Type B pancreatic cell (in vitro differentiated cells): ENCODE measurements at places on chromosomes 2 and 18.

DNA sequence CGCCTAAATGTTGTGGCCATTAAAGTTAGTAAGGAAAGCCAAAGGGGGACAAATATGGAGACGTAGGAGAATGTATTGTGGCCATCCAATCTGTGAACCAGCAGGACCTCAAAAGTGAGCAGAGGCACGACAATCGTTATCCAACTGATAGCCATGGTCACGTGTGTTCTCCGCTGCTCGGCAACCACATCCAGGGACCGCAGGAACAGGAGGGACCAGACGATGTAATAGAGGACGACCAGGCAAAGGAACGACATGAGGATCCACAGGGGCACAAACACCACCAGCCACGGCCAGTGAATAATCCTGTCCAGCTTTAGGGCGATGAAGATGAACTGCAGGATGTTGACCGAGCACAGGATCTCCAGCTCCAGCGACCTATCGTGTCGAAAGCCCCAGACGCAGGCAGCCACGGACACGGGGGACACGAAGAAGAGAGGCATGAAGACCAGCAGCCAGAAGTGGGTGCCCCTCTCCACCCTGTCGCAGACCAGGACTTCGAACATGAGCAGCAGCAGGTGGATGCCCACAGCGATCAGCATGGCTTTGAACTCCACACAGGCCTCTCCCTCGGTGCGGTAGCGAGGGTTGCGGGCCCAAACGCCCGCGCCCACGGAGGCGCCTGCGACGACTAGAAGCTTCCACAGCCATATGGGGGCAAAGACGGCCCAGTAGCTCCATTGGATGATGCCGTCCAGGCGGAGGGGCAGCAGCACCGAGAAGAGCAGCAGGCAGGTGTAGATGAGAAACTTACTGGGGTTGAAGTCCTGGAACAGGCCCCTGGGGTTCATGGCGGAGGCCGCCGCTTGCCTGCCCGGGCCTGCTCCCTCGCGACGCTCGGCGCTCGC is 790 bp downstream of the TMEM185B start:
- H3K27me3 ChIP-seq: peaks cover 7% of the 10 kb centered on the region
- H3K27ac ChIP-seq: peak overlapping the region; percentile 82
- peaks cover 39% of the 10 kb centered on the region for H3K36me3 ChIP-seq
- peak overlapping the region; percentile 86 for H3K4me3 ChIP-seq
- H3K4me1 ChIP-seq: peaks cover 15% of the 10 kb centered on the region

GRCh38 chr2:156673333-156673615 is 237.1 kb downstream of the GPD2 start:
- H3K27me3 ChIP-seq: no peaks in the 10 kb centered on the region
- no peak for DNase-seq
- H3K36me3 ChIP-seq: no peaks in the 10 kb centered on the region
- no peak overlapping the region for H3K27ac ChIP-seq
- H3K4me1 ChIP-seq: no peaks in the 10 kb centered on the region

- H3K4me3 ChIP-seq: no peak overlapping the region
- no peak for DNase-seq
- no peaks in the 10 kb centered on the region for H3K4me1 ChIP-seq
- H3K27me3 ChIP-seq: no peaks in the 10 kb centered on the region
Measured at GRCh38 chr2:128038411-128038810, 10.6 kb upstream of the SAP130 start.

DNA sequence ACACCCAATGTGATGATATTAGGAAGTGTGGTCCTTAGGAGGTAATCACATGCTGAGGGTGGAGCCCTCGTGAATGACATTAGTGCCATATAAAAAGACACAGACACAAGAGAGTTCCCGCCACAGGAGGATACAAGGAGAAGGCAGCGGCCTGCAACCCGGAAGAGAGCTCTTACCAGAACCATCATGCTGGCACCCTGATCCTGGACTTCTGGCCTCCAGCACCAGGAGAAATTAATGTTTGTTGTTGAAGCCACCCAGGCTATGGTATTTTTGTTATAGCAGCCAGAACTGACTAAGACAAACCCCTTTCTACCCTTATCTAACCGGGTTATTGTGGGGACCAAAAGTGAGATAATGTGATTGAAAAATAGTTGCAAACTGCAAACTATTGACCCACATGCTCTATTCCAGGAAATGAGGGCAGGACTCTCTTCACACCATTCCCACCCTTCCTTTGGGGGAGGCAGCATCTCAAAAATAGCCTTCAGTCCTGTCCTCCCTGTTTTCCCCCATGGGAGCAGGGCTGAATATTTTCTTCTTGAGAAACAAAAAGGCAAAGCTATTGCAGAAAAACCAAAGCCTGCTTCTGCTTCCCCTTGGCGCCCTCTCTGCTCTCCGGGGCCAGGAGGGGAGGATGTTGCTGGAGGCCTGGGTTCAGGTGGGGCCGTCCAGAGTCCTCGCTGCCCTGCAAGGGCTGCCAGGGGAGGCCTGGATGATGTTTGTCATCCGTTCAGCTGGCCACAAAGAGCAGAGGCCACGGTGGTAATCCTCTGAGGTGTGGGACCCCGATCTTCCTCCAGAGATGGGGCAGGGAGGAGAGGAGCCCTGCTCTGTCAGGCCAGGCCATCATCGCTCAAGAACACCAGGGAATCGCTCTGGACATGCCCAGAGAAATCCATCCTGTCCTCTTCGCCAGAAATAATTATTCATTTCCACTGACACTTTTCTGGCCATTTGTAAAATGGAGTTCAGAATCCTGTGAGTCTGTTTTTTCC is 73.8 kb upstream of the HAAO start:
- H3K36me3 ChIP-seq: peaks cover 7% of the 10 kb centered on the region
- H3K4me3 ChIP-seq: no peak overlapping the region
- H3K27me3 ChIP-seq: no peaks in the 10 kb centered on the region
- H3K4me1 ChIP-seq: no peaks in the 10 kb centered on the region

GRCh38 chr2:108825254-108825653 is 38.7 kb downstream of the CCDC138 start:
- H3K36me3 ChIP-seq: peaks cover 29% of the 10 kb centered on the region
- H3K4me3 ChIP-seq: no peak overlapping the region
- H3K27ac ChIP-seq: no peak overlapping the region
- no peak for DNase-seq

DNA sequence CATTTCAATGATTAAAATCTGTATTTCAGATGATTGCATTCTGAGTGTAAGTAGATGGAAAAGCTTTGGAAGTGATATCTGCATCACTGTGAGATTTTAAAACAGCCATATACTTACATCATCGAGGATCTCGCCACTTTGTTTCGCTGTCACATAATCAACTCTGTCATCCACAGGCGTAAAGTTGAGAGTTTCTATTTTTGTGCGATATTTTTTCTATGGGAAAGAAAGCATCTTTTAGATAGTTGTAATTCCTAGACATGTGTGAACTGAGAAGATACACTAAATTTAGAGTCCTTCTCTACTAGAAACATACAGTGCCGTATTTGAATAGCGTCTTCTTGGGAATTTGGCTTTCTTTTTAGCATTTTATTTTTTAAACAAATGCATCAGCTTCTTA is 158.8 kb downstream of the RIF1 start:
- H3K27ac ChIP-seq: no peak overlapping the region
- H3K36me3 ChIP-seq: no peaks in the 10 kb centered on the region
- H3K4me3 ChIP-seq: no peak overlapping the region

GRCh38 chr2:102056079-102056581 is 64.4 kb downstream of the IL1R2 start:
- no peak overlapping the region for H3K27ac ChIP-seq
- H3K4me3 ChIP-seq: no peak overlapping the region
- peaks cover 3% of the 10 kb centered on the region for H3K27me3 ChIP-seq

DNA sequence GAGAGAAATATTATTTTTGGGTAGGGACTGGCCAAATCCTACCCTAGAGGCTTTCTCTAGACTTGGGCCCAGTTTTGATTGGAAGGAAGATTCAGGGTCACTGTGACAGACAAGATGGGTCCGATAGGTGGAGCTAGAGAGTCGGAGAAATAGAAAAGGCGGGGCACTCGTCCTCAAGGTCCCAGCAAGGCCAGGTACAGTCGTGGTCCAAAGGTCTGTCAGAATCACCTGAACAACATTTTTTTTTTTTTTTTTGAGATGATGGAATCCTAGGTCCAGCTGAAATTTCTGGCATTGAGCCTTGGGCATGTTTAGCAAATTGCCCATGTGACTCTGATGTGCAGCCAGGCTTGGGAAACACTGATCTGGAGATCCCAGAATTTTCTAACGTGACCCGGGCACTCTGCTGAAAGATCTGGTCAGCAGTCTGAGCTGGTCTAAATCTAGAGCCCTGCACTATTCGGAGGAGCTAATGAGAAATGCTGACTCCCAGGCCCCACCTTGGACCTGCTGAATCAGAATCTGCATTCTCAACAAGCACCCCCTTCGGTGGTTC is 23.0 kb upstream of the NTSR2 start:
- H3K27ac ChIP-seq: no peak overlapping the region
- no peaks in the 10 kb centered on the region for H3K36me3 ChIP-seq
- DNase-seq: no peak
- H3K4me1 ChIP-seq: peaks cover 21% of the 10 kb centered on the region
- no peak overlapping the region for H3K4me3 ChIP-seq

DNA sequence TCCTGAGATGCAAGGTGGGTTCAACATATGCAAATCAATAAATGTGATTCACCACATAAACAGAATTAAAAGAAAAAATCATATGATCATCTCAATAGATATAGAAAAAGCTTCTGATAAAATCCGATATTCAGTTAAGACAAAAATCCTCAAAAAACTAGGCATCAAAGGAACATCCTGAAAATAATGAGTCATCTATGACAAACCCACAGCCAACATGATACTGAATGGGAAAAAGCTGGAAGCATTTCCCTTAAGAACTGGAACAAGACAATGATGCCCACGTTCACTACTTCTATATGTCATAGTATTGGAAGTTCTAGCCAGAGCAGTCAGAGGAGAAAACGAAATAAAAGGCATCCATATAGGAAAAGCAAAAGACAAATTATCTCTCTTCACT is 80.4 kb downstream of the MYO3B start:
- no peak overlapping the region for H3K4me3 ChIP-seq
- peaks cover 15% of the 10 kb centered on the region for H3K27me3 ChIP-seq
- H3K36me3 ChIP-seq: no peaks in the 10 kb centered on the region
- H3K4me1 ChIP-seq: no peaks in the 10 kb centered on the region
- H3K27ac ChIP-seq: no peak overlapping the region

GRCh38 chr2:36708041-36708741 is 11.7 kb downstream of the VIT start:
- H3K4me3 ChIP-seq: peak overlapping the region; percentile 14
- peaks cover 12% of the 10 kb centered on the region for H3K27me3 ChIP-seq
- H3K36me3 ChIP-seq: peaks cover 3% of the 10 kb centered on the region
- H3K27ac ChIP-seq: peak overlapping the region; percentile 83

- peak; percentile 39 for DNase-seq
- no peak overlapping the region for H3K27ac ChIP-seq
- no peak overlapping the region for H3K4me3 ChIP-seq
Measured at GRCh38 chr18:46622451-46622850, 34.6 kb downstream of the LOXHD1 start.

- no peaks in the 10 kb centered on the region for H3K27me3 ChIP-seq
- H3K4me3 ChIP-seq: no peak overlapping the region
- DNase-seq: no peak
- H3K4me1 ChIP-seq: peaks cover 60% of the 10 kb centered on the region
Measured at GRCh38 chr2:234364661-234365060, 132.2 kb downstream of the ARL4C start.

GRCh38 chr18:11392292-11392691 is 217.1 kb upstream of the SLC35G4 start:
- peak overlapping the region; percentile 2 for H3K27ac ChIP-seq
- H3K4me1 ChIP-seq: peaks cover 6% of the 10 kb centered on the region
- DNase-seq: no peak
- peak overlapping the region; percentile 40 for H3K4me3 ChIP-seq
- H3K36me3 ChIP-seq: no peaks in the 10 kb centered on the region

DNA sequence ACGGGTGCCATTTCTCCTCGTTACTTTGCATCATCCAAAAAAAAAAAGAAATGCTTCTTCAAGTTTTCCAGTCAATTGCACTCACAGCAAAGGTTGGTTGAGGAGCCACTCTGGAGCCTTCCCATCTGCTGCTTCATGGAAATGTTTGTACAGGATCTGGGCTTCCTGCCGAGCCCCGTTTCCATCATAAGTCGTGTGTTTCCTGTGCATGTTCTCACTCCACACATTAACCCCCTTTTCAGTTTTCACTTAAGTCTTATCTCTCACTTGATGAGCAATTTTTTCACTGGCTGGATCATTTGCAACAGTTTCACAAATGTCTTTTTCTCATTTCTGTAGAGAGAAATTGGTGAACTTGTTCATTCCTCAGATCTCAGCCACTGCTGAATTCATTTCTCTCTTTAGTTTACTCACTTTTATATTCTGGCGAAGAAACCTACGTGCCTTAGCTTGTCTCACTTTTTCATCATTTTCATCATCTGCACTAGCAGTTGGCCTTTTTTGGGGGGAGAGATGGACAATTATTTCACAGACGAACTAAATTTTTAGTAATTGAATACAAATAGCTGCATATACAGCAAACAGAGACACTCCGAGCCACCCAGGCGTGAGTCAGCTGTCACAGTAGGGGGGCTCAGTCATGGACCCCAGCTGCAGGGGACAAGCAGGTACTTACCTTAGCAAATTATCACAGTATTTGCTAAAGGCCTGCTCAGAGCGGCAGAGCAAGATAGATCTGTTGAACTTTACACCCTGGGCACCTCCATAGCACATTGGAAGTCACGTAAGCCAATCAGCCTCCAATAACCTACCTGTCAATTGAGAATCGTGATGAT is 750.8 kb upstream of the ID2 start:
- no peak overlapping the region for H3K4me3 ChIP-seq
- no peaks in the 10 kb centered on the region for H3K36me3 ChIP-seq
- peaks cover 4% of the 10 kb centered on the region for H3K4me1 ChIP-seq
- H3K27me3 ChIP-seq: peaks cover 3% of the 10 kb centered on the region
- no peak for DNase-seq

DNA sequence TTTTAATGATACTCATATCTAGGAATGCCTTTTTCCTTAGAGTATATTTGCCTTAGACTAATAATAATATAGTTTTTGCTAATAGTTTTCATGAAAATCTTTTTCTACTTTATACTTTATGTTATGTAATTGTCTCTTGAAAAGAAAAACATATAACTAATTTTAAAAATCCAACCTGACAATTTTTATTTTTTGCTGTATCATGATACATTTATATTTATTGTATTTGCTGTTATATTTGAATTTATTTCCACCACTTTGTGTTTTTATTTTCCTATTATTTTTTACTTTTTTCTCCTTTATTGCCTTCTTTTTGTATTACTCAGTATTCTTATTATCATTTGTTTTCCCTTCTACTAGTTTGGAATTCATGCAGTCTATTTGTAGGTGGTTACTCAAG is 85.4 kb downstream of the MBD5 start:
- H3K4me3 ChIP-seq: no peak overlapping the region
- H3K27ac ChIP-seq: no peak overlapping the region
- DNase-seq: no peak

DNA sequence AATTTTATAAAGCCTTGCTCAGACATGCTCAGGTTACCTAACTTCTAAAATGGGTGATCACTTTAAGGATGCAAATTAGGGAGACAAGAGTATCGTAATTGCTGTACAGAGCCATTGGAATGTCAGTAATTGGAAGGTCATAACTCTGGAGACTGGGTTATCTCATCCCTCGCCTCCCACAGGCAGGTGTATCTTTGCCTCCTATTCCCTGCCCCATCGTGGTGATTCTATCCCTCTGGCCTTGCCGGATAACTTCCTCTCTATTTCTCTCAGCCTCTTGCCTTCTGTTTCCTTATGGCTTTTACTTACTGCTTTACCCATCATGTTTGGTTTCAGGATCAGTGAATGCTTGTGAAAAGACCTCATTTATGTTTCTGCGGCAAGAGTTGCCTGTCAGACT is 2.5 kb downstream of the PDK1 start:
- H3K27me3 ChIP-seq: peaks cover 8% of the 10 kb centered on the region
- H3K27ac ChIP-seq: no peak overlapping the region
- H3K36me3 ChIP-seq: peaks cover 3% of the 10 kb centered on the region
- H3K4me3 ChIP-seq: peak overlapping the region; percentile 91
- DNase-seq: no peak
- peaks cover 34% of the 10 kb centered on the region for H3K4me1 ChIP-seq
